ENCODE measurements at places on chromosomes 12 and 14. TPM values are rescaled to one million over a fixed set of nuclear protein-coding genes. Genes with fewer than 3 reads are reported as not detected.

Gene MGAT4C
- under 0.01 TPM for total RNA-seq

Gene OR6C2
- not detected for total RNA-seq

Gene EPYC
- total RNA-seq: not detected

Gene VWF
- total RNA-seq: 0.26 TPM

Gene DHRS2
- not detected for total RNA-seq

Gene C1R
- 650 TPM for total RNA-seq

Gene HOXC4
- 0.26 TPM for total RNA-seq

Gene DEPDC4
- 1.2 TPM for total RNA-seq

Gene ZFHX2
- 0.33 TPM for total RNA-seq

Gene STON2
- total RNA-seq: 52.5 TPM

Gene CDH24
- total RNA-seq: 5.6 TPM

Gene CCER1
- total RNA-seq: not detected

All from fibroblast of lung (primary cell).